ENCODE measurements at places on chromosomes 5 and 9.

- no peak for DNase-seq
These were observed 91.2 kb downstream of the RFK start for GRCh38 chr9:76302947-76303550.

GRCh38 chr5:1850324-1851154 lies 32.2 kb downstream of the IRX4 start:
- DNase-seq: no peak

DNA sequence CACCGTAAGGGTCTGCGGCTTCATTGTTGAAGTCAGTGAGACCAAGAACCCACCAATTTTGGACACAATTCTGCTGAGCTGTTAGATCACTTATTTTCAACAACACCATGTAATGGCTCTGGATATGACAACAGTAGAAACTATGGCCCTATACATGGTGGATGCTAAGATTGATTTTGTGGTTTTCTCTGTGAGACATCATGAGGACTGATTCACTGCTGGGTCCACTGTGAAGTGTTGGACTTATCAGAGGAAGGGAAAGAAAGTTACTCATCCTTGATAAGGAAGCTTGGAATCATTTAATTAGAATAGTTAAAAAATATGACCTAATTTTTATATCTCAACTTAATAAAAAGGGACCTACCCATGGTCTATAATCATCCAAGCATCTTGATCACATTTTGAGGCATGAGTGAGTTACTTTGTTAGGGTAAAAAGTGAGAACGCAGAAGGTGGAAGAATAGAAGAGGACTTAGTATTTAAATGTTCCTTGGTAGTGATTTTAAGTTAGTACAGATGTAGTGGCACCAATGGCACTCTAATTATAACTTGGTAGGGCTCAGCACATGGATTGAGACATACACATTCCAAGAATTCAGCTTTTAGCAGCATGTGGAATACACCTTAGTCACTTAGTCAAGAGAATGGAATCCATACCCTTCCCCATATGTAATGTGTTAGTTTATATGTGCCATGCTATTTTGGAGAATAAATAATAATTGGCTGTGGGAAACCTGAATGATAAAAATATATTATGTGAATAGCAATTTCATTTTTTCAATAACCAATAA lies 123.5 kb upstream of the CD180 start:
- no peak for DNase-seq

- no peak for DNase-seq
These were observed 122.4 kb upstream of the OSMR start for GRCh38 chr5:38723426-38723825.

- DNase-seq: no peak
These were observed 441.6 kb upstream of the BRINP1 start for GRCh38 chr9:119810645-119811429.

GRCh38 chr5:113378081-113378480 lies 56.7 kb downstream of the TSSK1B start:
- DNase-seq: no peak

DNA sequence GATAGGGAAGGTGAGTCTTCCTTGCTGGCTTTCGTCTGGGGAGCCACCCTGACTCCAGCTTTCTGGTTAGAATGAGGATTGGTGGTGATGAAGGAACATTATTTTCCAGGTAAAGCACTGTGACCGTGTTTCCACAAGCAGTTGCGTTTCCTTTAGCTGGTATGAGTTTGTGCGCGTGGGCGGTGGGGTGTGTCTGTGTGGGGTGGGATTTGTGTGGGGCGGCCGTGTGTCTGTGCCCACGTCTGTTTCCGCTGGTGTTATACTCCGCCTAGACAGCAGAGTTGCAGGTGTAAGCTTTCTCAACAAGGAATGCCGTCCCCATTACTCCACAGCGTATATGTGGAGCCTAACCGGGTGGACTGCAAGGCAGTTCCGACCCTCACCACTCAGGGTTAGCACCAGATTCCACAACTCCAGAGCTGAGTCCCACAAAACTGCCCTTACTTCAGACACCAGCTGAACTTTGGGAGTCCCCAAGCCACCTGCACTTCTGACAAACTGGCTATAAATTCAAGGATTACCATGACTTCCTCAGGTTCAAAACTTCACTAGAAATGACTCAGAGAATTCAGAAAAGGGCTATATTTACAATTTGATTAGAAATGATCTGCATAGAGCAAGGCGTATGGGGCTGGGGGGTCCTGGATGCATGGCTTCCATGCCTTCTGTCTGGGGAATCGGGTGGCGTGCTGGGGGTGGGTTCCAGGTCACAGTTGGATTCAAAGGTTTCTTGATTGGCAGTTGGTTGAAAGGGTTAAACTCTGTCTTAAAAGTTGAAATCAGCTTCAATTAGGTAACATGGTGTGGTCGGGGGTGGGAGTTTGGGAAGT lies 29.8 kb downstream of the PROP1 start:
- DNase-seq: no peak

DNA sequence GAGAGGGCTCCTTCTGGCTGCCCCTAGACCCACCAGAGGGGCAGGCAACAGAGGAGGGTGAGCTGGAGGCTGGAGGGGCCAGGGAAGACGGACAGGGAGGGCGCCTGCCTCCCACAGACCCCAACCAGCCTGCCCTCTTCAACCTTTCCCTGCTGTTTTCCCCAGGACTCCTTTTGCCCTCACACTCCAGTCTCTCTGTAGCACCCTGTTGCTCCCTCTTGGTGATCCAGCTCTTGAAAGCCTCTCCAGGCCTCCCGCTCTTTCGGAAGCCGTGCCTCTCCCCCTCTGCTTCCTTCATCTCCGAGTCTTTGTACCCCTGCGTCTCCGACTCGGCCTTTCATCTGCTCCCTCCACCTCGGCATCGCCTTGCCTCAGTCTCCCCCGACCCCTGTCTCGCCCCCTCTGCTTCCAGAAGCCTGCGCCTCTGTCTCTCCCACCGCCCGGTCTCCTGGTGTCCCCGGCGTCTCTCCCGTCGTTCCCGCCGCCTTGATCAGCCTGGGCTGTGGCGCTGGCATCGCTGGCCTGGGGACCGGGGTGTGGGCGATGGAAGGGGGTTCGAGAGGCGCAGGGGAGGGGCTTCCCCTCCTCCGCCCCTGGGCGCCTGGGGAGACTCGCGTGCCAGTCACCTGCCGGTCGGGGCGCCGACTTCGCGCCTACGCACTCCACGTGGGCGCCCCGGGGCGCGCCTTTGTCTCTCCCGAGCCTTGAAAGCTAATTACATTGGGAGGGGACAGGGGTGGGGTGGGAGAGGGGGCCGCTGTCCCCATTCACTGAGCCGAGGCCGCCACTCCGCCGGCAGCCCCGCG lies 5.3 kb upstream of the PRDM12 start:
- DNase-seq: no peak

DNA sequence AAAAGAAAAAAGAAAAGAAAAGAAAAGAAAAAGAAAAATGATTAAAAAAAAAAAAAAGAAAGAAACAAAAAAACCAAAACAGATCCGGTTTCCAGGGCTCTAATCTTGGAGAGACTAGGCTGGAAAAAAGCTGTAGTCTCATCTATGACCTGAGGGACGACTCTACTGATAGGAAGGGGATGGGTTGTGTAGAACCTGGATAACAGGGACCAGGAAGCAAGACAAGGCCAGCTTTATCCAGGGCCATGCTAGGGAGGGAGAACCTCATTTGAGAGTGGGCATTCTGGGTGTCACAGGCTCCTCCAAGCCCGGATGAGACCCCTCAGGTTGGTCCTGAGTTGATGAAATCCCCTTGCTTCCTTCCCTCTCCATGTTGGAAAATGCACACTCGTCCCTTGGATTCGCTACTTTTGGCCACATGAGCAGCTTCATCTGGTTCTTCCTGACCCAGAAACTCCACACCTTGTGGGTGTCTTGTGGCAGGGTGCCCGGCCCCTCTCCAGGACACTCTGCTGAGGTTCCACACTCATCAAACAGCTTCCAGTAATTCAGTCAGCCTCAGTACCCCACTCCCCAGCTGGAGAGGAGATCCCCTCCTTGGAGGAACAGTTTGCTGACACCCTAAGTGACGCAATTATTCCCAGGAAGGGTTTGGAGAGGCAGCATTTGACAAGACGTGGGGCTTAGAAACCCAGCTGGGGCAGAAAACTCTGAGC lies 71.1 kb upstream of the LHFPL2 start:
- DNase-seq: no peak

- DNase-seq: no peak
These were observed 30.0 kb upstream of the SLC12A7 start for GRCh38 chr5:1141834-1142233.

DNA sequence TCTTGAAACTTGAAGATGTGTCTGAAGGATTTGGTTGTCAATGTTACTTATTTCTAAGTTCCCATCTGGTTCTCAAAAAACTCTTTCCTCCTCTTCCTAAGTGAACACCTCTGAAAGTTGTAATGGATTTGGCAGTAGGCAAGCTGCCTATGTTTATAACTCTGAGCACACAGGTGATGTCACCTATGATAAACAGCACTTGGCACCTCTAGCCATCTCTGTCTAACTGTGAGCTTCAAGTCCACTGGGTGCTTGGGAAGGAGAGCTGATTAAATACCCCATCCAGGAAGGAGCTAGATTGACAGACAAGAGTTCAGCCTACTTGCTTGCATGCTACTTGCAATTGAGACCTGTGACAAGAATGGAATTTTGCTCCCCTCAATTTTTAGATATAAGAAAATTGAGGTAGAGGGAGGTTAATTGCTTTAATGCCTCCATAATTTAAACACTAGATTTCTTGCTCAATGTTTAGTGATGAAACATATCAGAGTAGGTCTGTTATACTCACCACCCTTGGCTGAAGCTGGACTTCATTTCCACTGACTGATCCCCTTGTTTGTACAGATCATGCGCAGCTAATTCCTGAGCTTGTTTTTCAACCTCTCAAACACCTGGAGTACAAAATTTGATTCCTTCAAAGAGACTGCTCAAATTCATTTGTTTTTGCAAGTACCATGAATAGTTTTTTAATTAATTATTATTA lies 49.9 kb downstream of the PDE4D start:
- DNase-seq: no peak

- no peak for DNase-seq
These were observed 20.9 kb downstream of the SEMA5A start for GRCh38 chr5:9524941-9525340.

DNA sequence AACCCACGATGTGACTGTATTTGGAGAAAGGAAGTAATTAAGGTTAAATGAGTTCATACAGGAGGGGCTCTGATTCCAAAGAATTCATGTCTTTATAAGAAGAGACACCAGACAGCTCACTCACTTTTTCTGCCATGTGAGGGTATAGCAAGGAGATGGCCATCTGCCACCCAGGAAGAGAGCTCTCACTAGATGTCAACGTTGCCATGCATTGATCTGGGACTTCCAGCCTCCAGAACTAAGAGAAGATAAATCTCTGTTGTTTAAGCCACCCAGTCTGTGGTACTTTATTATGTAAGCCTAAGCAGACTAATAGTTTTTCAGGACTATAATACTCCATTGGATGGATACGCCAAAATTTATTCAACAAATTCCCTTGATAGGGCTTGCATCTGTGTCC lies 89.8 kb upstream of the RAD23B start:
- DNase-seq: no peak

GRCh38 chr5:15926586-15926985 lies 253.0 kb downstream of the MARCHF11 start:
- DNase-seq: no peak

DNA sequence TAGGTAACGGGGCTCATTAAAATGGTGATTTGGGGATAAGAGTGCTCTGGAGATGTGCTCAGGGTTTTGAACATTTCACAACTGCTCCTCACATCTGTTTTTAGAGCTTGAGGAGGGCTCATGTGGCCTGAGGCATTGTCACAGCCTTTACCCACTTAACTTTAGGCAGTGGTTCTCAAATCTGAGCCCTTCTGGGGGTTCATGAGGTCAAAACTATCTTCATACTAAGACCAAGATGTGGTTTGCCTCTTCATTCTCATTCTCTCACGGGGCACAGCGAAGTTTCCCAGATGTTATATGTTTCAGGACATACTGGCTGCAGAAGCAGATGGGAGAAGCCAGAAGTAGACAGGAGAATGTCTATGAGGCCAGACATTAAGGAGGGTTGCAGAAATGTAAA lies 38.4 kb downstream of the STXBP1 start:
- no peak for DNase-seq

- DNase-seq: no peak
These were observed 84.4 kb downstream of the ADRB2 start for GRCh38 chr5:148910686-148911361.

- DNase-seq: no peak
These were observed 554 bp downstream of the JAK2 start for GRCh38 chr9:4985386-4986266.

DNA sequence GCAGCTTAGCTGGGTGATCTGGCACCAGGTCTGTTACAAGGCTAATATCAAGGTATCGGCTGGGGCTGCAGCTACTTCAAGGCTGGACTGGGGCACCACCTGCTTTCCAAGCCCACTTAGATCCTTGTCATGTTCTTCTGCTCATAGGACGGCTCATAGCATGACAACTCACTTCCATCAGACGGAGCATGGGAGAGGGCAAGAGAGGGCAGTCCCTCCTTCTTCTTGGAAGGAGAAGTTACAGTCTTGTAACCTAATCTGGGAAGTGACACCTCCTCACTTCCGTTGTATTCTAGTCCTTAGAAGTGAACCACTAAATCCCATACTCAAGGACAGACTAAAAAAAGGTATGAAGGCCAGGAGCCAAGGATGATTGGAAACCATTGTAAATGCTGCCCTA lies 258.2 kb downstream of the MAST4 start:
- no peak for DNase-seq

DNA sequence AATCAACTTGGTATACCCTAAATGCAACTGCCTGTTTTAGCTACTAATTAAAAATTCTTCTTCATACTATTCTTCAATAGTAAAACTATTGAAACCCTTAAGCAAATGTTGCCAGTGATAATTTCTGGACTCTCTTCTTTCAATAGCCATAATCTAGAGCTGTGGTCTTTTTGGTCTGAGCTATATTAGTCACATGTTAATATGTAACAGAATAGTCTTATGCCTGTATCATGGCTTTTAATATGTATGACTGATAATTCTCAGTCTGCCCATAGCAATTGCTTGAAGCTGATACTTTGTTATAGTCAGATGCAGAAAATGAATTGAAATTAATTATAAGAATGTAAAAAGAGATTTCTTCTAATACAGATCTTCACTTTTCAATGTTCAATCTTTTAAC lies 1871.9 kb upstream of the CDH6 start:
- no peak for DNase-seq

GRCh38 chr5:114305402-114306207 lies 56.3 kb upstream of the KCNN2 start:
- DNase-seq: no peak

DNA sequence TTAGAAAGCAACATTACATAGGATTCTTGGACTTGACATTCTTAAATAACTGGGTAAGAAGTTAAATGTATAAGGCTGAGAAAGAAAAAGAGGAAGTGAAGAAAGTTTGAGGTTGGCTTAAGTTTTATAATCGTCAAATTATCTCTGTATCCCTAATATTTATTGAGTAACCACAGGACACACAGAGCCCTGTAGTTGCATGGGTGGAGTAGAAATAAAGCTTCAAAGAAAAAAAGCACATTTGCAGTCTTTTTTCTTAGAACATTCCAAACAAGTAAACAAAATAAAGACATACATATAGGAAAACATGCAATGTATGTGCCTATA lies 137.0 kb downstream of the CCDC192 start:
- no peak for DNase-seq
